ENCODE measurements at places on chromosomes 1 and 21. TPM values are rescaled to one million over a fixed set of nuclear protein-coding genes. Genes with fewer than 3 reads are reported as not detected.

DNA sequence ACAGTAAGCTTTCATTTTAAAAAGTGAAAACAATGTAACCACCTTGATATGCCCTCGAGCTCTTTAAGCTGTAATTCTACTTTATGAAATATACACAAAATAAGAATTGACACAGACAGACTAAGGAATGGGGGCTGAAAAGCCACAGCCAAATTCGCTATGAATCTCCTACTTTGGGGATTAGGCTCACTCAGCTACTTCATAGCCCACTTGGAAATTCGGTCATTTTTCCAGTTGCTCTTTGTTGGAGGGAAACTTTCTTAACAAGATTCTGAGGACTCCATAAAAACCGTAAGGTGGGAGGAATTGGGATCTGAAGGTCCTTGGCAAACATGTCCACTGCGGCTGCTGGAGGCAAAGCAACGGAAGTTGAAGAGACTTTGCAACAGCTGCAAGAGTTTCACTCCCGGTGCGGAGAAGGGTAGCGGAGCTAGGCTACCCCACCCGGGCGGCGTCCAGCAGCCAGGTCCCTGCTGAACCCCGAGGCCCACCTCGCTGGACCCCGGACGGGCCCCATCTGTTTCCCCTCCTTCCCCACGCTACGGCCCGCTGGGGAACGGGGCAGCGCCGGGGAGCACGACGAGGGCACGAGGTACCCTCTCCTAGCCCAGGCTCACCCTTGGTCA lies 634 bp downstream of the MYCBP start:
- no peak for DNase-seq

- no peak for DNase-seq
These were observed 11.0 kb upstream of the USH2A start for GRCh38 chr1:216434232-216434631.

DNA sequence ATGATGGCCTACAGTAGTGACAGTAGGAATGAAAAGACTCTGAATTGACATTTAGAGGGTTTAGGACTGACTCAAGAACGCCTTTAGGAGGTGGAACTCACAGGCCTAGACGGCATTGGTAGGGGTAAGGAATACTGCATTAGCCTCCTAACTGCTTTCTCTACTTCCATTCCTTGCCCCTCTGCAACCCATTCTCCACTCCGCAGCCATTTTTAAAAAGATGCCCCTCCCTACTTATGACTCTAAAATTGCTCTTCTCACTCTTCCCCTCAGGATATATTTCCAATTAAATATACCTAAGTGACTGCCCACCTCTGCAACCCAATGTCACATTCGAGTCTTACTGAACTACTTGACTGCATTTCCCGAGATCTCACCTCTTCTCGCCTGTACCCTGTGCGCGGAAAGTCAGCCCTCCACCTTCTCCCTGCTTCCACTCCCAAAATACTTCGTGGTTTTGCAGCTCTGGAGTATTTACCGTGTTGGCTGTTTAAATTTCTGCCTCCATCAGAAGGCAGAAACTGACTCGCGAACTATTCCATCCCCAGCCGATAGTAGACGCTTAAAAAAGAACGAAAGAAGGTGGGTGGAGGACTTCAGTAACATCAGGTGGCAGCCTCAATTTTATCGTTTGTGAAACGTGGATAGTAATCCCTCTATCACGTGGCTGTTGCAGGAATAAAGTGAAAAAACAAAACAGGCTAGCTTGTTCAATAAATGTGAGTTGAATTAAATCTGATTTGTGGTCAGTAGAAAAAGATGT lies 1.1 kb upstream of the YBX1 start:
- DNase-seq: no peak

GRCh38 chr1:165485716-165486115 lies 40.8 kb upstream of the RXRG start:
- no peak for DNase-seq

GRCh38 chr1:181111559-181111958 lies 23.1 kb downstream of the IER5 start:
- DNase-seq: no peak

GRCh38 chr1:222643606-222643937 lies 25.7 kb downstream of the MIA3 start:
- DNase-seq: no peak

GRCh38 chr1:39754906-39755504 lies 16.1 kb downstream of the OXCT2 start:
- no peak for DNase-seq

GRCh38 chr1:168141871-168142385 lies 5.2 kb upstream of the GPR161 start:
- no peak for DNase-seq

GRCh38 chr1:1066403-1067283 lies 7.5 kb downstream of the RNF223 start:
- no peak for DNase-seq

DNA sequence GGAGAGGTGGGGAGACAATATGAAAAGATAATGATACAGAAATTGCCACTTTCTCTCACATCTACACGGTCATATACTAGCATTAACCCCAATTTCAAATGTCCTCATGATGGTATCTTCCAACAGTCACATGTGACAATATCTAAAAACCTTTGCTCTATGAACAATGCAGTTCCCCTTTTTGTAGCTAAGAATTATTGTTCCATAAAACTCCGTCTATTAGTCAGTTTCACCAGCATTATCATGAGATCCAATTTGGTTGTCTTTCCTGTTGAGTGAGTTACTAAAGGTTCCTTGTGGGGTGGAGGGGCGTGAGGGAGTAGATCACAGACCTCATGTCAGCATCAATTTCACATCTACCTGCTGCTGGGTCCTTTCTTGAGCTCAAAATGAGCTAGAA lies 1.7 kb downstream of the TIAM1 start:
- DNase-seq: no peak

DNA sequence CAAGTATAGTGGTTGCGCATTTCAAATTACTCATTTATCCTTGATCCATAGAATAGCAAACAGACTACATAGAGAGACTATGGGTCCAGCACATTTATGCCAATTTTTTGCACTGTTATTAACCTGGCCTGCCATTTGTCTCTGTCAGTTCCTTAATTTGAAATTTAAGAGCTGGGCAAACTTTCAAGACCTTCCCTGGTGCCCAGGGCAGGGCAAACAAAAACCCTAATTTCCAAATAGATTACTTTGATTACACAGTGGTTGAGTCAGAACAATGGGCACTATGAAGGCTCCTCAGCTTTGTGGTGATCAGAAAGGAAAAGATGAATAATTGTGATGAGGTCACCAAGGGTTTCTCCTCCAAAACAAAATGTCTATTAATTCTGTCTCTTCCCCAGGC lies 80.6 kb downstream of the TNFSF18 start:
- DNase-seq: no peak

GRCh38 chr1:18249631-18250030 lies 142.0 kb downstream of the IGSF21 start:
- DNase-seq: no peak

GRCh38 chr1:186888367-186888766 lies 59.6 kb downstream of the PLA2G4A start:
- no peak for DNase-seq

SLX9 gene
- 34.6 TPM for total RNA-seq

APP gene
- 857 TPM for total RNA-seq

Measured in mucosa of gallbladder (tissue), 1 donor.